ENCODE measurements at places on chromosomes 7 and 10. TPM values are rescaled to one million over a fixed set of nuclear protein-coding genes. Genes with fewer than 3 reads are reported as not detected.

The TAS2R4 gene
- 0.92 TPM for total RNA-seq

The NT5C2 gene
- total RNA-seq: 73.7 TPM

The PRKCQ gene
- under 0.01 TPM for total RNA-seq

The BHLHA15 gene
- 0.37 TPM for total RNA-seq

The CUBN gene
- total RNA-seq: 0.85 TPM

The ANKRD30A gene
- not detected for total RNA-seq

The C10orf67 gene
- total RNA-seq: 0.14 TPM

The LGI1 gene
- total RNA-seq: 0.14 TPM

The C10orf71 gene
- not detected for total RNA-seq

The CAV2 gene
- total RNA-seq: 47.8 TPM

The ARHGAP22 gene
- total RNA-seq: 20.7 TPM

The NHLRC2 gene
- total RNA-seq: 7.0 TPM

The RBP3 gene
- total RNA-seq: under 0.01 TPM

The GOLGA7B gene
- total RNA-seq: not detected

The NME8 gene
- total RNA-seq: not detected

The NRAP gene
- not detected for total RNA-seq

The PITX3 gene
- total RNA-seq: 0.18 TPM

The GNB2 gene
- total RNA-seq: 59.2 TPM

The AASS gene
- 37.8 TPM for total RNA-seq

The GPR26 gene
- not detected for total RNA-seq

The STEAP1 gene
- 30.2 TPM for total RNA-seq

The PNLIPRP2 gene
- total RNA-seq: not detected

The SH2D4B gene
- total RNA-seq: not detected

The PAPOLB gene
- 0.14 TPM for total RNA-seq

The FOXP2 gene
- 2.4 TPM for total RNA-seq

The ZNF716 gene
- under 0.01 TPM for total RNA-seq

The PYROXD2 gene
- 14.5 TPM for total RNA-seq

The POLR1F gene
- 19.6 TPM for total RNA-seq

The SLC13A1 gene
- total RNA-seq: not detected

The ACBD7 gene
- total RNA-seq: 0.43 TPM

The FAM25G gene
- not detected for total RNA-seq

The TBXAS1 gene
- total RNA-seq: 0.92 TPM

The TMEM229A gene
- not detected for total RNA-seq

The TRIM50 gene
- not detected for total RNA-seq

The RSU1 gene
- total RNA-seq: 35.3 TPM

The NKX2-3 gene
- total RNA-seq: not detected

The CFAP43 gene
- total RNA-seq: 0.09 TPM

The CCDC172 gene
- total RNA-seq: not detected

The RPEL1 gene
- under 0.01 TPM for total RNA-seq

The LAMB1 gene
- 562 TPM for total RNA-seq

The TACC2 gene
- 2.7 TPM for total RNA-seq

The ETV1 gene
- 9.2 TPM for total RNA-seq

The MET gene
- 12.9 TPM for total RNA-seq

The ZNF365 gene
- total RNA-seq: 2.8 TPM

The TMEM120A gene
- total RNA-seq: 38.6 TPM
